Fibroblast of skin of right biceps (primary cell): ENCODE measurements at places on chromosomes 3 and 15.

GRCh38 chr3:108662142-108662738, 72.7 kb downstream of the DZIP3 start:
- DNase-seq, result peak; percentile 61

DNA sequence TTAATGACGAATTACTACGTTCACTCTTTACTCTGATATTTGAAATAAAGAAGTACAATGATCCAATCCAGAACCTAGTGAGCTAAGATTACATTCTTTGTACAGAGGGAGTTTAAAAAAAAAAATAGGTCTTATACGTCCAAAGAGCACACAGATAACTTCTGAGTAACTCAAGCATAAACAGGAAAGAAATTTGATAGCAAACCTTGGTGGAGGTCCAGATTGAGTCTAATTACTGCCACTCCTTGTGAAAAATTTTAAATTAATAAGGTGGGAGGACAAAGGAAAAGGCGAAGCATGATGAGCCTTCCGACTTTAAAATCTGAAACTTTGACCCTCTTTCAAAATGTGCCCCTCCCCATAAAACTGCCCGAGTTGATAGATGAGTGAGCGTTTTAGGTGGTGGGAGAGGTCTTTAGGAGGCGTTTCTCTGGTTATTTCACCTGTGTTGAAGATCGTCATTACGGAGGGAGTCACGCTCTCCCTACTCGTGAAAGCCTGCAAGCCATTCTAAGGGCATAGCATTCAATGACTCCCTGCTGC, 127.0 kb upstream of the ROBO2 start:
- DNase-seq, result no peak

- DNase-seq, result no peak
These were observed 1.9 kb upstream of the SPPL2A start for GRCh38 chr15:50767332-50767861.

GRCh38 chr3:143352850-143353550, 233.4 kb downstream of the CHST2 start:
- no peak for DNase-seq

GRCh38 chr15:78174401-78174800, 25.2 kb downstream of the IDH3A start:
- DNase-seq, result no peak
